ENCODE measurements at places on chromosomes 11 and 22.

- DNase-seq, result no peak
Measured at GRCh38 chr11:61571869-61572268, 9.0 kb downstream of the SYT7 start.

DNA sequence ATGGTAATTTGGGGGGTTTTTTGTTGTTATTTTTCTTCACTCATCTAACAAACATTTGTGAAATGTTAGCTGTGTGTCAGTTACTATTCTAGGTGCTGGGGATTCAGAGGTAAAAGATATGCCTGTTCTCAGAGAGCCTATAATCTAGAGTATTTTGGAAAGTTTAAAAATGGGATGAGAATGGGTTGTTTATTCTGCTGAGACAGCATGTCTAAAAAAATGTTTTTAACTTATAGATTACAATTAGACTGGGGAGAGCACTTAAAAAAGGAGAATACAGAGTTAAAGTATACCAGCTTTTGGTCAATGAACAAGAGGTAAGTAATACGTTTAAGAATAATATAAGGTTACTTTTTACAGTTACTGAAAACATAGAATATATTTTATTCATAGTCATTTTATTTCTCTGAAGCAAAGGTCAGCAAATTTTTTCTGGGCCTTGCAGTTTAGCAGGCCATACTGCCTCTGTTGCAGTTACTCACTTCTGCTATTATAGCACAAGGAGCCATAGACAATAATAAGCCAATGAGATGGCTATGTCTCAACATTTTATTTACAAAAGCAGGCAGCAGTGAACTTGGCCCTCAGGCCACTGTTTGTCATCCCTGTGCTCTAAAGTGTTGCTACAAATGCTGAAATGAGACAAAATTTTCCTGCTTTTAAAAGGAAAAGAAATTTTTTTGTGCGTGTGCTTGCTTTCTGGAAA lies 60.0 kb downstream of the DKK3 start:
- DNase-seq, result no peak

GRCh38 chr22:35634015-35634414 lies 14.2 kb upstream of the APOL6 start:
- no peak for DNase-seq

DNA sequence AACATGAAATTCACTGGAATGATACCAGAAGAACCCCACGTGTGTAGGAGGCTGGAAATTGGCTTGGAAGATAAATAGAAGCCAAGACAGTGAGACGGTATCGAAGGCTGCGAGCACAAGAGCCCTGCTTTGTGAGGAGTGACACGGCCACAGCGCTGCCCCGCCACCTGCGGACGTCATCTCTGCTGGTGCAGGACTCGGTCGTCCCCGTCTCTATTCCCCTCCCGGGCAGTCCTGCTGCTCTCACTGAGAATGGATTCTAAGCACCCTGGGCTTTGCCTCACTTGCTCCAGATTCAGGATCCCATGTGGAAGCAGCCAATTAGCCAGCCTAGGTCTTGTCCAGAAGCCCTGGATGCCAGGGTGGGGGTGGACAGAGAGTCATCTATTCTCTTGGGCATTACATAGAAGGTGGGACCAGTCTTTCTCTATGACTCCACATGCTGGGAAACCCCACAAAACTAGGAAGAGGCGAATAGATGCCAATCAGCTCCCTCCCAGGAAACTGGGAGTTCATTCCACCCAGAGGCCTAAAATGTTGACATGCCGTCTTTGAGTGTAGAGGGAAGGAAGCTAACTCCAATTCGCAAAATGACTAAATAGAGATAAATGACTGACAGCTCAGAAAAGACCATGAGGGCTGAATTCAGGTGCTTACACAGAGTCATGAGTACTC lies 25.1 kb downstream of the APOL3 start:
- DNase-seq, result no peak

DNA sequence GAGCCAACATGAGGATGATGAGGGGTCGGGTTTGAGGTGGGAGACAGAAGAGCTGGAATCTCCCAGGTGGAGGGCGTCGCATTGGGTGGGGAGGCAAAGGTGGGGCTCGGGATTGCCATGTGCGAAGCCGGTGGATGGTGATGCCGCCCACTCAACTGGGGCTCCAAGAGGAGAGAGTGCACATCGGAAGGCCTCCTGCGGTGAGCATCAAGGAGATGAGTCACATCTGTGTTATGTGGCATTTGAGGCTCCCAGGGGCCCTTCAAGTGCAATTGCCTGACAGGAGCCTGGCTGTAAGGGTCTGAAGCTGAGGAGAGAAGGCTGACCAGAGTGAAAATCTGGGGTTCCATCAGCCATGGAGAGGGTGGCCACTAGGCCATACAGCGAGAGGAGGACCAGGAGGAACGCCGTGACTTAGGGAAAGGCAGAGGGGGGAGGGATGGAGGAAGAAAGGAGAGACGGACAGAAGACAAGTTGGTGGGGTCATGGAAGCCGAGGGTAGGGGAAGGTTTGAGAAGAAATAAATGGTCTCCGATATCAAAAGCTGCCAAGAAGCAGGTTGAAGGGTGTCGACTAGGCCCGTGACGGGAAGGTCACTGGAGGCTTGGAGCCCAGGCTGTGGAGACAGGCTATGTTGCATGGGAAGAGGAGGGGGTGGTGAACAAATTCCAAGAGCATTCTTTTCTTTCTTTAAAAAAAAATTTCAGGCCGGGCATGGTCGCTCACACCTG lies 21.3 kb downstream of the RASD2 start:
- DNase-seq, result no peak

DNA sequence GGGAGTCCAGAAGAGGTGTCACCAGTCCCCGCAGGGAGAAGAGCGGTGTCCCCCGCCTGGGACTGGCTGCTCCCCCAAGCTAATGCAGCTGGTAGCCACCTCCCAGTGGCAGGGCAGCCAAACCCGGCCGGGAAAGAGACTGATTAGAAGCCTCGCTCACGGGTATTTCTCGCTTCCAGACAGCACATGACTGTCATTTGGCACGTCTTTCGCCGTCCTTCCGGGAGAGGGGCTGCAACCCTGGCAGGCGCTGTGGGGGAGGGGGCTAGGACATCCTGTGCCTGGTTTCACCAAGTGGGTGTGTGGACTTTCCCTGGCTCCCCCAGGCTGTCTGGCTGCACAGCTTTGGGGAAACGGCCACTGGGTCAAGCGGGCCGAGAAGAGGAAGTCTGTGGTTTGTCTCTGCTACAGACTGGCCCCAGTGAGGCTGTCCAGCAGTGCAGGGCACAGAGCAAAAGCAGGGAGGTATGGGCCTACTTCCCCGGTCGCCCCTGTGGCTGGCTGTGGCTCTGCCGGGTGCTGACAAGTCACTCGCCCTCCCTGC lies 3.8 kb downstream of the CD81 start:
- DNase-seq, result no peak

DNA sequence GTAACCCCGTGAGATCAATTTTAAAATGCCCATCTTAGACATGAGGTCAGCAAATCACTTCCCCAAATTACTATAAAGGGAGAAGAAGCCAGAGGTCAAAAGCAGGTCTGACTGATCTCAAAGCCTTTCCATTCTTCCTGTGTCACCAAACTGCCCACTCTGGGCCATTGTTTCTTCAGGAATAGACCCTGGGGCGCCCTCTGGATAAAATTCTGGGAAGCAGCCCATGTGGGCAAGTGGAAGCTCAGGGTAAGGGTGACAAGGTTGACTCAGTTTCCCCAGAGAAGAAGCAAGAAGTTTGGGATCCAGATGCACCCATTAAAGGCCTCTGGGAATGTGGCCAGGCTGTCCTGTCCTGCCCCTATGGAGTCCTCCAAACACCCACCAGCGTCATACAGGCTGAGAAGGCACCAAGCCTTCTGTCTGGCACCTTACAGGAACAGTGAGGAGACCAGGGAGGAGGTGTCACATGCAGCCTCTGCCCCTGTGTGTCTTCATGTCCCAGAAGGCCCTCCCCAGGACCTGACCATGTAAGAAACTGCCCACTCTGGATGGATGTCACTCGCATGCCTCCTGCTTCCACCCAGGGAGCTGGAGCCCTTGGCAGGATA lies 50.1 kb downstream of the CHST1 start:
- no peak for DNase-seq

DNA sequence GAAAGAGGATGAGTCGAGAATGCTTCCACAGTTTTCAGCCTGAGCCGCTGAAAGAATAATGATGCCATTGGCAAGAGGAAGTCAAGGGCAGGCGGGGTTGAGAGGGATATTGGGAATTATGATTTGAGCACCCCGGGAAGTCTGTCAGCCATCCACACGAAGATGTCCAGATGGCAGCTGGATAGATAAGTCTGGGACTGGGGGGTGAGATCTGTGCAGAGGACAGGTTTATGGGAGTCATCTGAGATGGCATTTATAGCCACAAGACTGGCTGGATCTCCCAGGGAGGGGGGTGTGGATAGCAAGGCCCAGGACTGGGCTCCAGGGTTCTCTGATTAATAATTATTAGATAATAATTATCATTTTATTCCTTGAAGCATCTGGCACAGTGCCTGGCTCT lies 5.1 kb upstream of the STIP1 start:
- no peak for DNase-seq

GRCh38 chr11:111632516-111633220 lies 30.4 kb downstream of the SIK2 start:
- DNase-seq, result no peak

DNA sequence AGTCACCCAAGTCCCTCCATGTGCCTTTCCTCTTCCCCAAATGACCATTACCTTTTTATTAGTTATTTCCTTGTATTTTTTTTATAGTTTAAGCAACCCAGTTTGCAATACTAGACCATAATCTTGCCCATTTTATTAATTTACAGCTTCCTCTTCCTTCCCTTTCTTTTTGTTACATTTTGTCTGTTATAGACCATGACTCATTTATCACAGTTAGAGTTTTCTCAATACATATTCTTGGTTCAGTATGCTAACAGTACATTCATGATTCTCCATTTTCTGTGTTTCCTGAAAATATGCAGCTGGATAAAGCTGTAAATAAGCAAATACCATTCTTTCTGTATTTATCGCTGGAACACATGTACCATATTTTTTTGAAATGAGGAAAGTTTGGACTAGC lies 376.7 kb upstream of the RAG2 start:
- no peak for DNase-seq

DNA sequence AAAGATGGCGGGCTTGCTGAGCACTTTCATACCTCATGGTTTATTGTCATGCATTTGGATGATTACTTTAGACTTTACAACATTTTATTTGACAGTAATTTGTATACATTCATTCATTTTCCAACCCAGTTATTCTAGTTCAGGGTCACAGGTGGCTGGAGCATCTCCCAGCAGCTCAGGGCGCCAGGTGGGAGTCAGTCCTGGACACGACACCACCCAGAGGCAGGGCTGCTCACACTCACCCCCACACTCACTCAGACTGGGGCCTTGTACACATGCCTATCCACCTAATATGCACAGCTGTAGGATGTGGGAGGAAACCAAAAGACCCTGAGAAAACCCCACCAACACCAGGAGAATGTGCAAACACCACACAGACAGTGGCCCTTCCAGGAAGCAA lies 123.9 kb downstream of the OPCML start:
- no peak for DNase-seq

GRCh38 chr11:132187814-132188213 lies 817.4 kb downstream of the NTM start:
- DNase-seq, result no peak

DNA sequence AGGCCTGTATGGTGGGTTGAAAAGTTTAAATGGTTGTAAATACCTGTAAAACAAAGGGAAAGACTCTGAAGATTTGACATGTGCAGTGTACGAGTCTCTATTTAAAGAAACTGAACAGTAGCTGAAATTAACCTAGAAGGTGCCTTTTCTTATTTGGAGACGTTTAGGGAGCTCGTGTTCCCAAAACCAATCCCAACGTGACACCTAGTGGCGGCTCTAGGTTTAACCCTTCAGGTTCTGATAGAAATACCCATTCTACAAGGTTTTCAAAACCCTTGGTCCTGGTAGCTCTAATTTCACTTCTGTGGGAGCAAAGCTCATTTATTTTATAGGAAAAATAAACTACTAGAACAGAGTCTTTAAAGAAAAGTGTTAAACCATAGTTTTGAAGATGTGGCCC lies 258.3 kb downstream of the LRRC4C start:
- no peak for DNase-seq

DNA sequence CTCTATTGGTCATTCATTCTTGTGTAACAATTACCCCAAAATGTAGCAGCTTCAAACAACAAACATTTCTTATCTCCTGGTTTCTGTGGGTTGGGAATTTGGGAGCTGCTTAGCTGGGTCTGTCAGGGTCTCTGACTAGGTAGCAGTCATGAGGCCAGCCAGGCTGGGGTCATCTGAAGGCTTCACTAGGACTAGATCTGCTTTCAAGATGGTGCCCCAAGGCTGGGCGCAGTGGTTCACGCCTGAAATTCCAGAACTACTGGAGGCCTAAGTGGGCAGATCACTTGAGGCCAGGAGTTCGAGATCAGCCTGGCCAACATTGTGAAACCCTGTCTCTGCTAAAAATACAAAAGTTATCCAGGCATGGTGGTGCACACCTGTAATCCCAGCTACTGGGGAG lies 13.1 kb upstream of the SPDYC start:
- no peak for DNase-seq

- no peak for DNase-seq
Measured at GRCh38 chr22:41912338-41913039, 2.4 kb downstream of the SHISA8 start.

DNA sequence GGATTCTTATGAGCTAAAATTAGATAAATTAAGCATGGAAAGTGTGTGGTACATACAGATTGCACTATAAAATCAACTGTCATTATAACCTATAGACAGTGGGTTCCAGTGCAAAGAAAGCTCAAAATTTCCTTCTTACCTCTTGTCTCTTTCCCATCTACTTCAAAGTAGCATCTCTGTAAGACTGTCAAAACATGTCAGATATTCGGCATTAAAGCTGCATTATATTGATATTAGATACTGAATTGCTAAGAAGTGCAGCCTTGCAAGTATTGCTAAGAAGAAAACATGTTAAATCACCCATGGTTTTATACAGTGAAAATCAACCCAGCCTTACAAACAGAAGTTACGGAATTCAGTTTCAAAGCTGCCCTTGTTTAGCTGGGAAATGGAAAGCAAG lies 849.8 kb upstream of the FAT3 start:
- DNase-seq, result no peak

DNA sequence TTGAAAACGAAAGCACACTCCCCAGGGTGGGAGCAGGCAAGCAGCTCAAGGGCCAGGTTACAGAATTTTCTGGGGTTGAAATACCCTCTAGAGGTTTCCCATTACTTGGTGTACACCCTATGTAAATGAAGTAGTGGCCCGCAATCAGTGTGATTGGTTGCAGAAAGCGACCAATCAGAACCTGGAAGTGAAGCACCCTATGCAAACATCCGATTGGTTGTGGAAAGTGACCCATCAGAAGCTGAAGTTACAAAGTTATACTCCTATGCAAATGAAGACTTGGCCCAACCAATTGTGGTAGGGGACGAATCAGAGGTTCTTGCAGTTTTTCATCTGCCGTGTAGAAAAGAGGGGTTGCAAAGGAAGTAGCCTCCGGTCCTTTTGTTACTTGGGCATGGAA lies 19.2 kb downstream of the PRR5 start:
- no peak for DNase-seq

DNA sequence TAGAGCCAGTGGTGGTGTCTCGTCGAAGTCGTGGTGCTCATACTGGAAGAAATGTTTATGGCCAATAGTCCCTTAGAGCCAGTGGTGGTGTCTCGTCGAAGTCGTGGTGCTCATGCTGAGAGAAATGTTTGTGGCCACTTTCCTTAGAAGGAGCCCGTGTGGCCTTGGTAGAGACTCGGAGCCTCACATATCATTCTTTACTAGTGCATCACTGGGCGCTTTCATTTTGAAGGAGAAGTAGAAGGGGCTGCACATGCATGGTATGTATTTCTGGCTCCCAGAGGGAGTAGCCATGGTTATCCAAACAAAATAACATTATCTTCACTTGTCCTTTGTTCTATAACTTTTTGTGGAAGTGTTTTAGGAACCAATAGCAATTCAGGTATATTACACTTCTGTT lies 69.5 kb downstream of the JAM3 start:
- DNase-seq, result no peak

All from NCI-H526 treated with DMSO at 0.1 percent for 48 hours (cell line).